NCI-H1417 (cell line): ENCODE measurements at places on chromosomes 5 and 9.

DNA sequence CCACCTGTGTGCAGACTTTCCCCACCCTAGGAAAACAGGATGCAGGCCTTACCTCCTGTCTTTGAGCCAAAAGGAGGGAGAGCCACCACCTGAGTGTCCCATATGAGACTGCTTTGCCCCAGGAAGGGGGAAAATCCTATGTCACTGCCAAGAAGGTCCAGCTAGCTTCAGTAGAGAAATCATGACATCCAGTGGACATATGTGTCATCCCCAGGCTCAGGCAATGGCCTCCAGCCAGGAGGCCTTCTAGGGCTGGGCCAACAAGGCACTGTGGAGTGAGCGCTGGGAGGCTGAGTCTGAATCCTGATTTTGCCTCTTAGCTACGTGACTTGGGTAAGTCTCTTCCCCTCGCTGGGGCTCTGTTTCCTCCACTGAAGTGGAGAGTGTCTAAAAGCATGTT is 60.2 kb downstream of the SMIM23 start:
- no peak for DNase-seq

DNA sequence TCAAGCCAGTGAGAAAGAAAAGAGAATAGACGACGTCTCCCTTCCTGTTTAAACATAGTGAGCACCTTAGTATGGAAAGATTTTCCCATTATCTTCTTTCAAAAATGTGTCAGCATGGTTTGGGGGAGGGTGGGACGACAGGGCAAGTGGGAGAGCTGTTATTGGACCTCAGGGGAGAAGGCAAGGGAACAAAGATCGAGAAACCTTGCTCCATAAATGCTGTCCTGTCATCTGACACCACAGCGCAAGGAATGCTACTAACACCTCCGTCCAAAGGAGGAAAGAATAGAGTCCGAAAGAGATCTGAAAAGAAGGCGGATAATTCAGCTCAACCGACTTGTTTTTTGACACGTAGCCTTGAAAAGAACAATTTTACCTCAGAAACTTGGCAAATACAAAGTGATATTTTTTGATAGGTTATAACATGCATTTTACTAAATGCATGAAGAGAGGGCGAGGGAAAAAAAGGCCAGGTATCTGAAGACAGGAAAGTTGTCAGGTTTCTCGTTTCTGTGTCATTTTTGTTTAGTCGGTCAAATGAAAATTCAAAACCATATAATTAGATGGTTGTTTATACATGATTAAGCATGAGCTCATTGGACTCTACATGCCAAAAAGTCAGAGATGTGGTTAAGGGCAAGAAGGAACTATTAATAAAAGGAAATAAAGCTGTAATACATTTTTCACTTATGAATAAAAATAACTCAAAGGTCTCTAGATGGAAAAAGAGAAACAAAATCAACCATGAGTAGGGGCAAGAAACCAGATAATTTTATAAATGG is 155.7 kb downstream of the GLIS3 start:
- DNase-seq, result no peak

- no peak for DNase-seq
These were observed 127.1 kb downstream of the PIK3R1 start for GRCh38 chr5:68342693-68343092.

DNA sequence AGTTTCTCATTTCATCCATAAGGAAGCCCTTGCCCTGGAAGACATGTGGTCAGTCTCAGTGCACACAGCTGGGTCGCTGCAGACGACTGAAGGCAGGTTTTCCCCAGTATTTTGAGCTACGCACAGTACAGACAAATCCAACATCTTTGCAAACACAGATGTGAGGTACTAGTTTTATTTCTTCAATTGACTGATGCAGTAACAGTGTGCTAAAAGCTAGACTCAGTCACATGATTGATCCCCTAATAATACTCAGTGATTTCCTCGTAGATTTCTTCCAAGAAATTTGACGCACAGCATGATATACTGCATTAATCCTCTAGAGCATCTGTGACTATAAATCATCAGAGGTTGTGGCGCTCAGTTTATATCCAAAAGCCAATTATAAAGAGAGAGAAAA is 346.1 kb downstream of the DIRAS2 start:
- no peak for DNase-seq

GRCh38 chr9:103707181-103707580 is 386.9 kb upstream of the SMC2 start:
- DNase-seq, result no peak

GRCh38 chr5:142605611-142606010 is 80.3 kb downstream of the FGF1 start:
- DNase-seq, result no peak
